Cerebellum (tissue), 4 donors: ENCODE measurements at places on chromosomes 3 and 15.
A peak's percentile ranks its signal among the peaks of the same experiment; 100 is the strongest.

GRCh38 chr3:194879991-194880939 lies 194.6 kb downstream of the FAM43A start:
- DNase-seq = peak; percentile 19

DNA sequence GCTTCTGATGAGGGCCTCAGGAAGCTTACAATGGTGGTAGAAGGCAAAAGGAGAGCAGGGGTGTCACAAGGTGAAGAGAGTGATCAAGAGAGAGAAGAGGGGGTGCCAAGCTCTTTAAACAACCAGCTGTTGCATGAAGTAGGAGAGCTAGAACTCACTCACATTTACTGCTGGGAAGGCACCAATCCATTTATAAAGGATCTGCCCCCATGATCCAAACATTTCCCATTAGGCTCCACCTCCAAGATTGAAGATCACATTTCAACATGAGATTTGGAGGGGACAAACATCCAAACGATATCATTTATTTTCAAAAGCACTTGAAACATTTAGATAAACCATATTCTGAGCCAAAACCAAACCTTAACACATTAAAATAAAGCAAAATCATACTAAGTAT lies 26.3 kb downstream of the ANKRD28 start:
- DNase-seq = no peak

GRCh38 chr3:23659274-23659673 lies 146.5 kb upstream of the UBE2E1 start:
- no peak for DNase-seq

GRCh38 chr3:8982509-8982908 lies 19.2 kb upstream of the RAD18 start:
- no peak for DNase-seq

DNA sequence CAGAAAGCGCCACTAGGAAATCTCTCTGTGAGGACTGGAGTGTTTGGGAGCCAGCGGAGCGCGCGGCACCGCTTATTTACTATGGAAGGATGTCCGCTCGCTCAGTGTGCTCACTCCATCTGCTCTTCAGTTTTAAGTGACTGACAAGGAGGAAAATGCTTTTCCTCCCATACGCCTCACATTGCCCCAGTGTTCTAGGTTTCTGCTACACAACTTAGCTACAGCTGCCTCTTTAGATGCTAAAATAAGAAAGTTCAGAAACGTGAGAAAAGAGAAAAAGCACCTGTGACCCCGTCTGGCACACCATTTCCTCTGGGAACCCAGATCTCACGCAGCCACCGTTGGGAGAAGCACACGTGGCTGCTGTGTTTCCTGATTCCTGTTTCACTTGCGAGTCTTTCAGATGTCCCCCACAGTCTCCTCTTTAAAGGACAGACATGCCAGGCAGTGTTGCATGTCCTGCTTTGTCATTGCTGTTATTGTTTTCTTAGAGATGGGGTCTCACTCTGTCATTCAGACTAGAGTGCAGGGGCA lies 11.7 kb upstream of the MUSTN1 start:
- peak; percentile 45 for DNase-seq

GRCh38 chr3:8992199-8992598 lies 28.9 kb upstream of the RAD18 start:
- DNase-seq = no peak

DNA sequence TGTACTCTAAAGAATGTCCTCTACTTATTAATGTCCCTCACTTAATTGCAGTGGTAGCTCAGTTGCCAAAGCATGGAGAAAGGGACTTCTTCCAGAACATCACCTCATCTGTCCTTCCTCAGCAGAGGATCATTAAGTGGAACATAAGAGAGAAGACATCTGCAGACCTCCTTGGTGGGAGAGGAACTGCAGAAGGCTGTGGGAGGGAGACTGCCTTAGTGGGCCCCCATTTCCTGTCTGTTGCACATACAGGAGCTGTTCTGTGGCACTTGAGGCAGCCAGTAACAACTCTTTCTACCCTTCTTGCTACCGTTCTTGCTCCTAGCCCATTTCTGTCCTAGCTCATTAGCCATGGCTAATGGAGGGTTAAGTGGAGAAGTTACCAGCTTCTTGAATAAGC lies 33.6 kb downstream of the HPS3 start:
- DNase-seq = no peak

DNA sequence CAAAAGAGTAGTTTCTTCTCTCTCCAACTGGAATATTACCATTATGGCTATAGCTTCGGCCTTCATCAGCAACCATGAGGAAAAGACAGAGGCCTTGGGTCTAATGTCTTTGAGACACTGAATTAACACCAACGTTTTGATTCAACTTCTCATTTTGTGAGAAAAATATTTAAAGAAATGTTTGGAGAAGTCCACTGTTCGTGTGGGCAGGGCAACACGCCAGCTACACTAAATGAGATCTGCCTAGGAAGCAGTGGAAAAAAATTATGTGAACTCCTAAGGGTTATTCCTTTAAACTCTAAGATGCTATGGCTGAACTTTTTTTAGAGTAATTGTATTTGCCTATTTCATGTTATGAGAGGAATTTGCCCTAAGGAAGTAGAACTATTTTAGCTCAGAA lies 41.8 kb downstream of the NCEH1 start:
- no peak for DNase-seq

GRCh38 chr15:62269504-62269903 lies 104.4 kb upstream of the C2CD4B start:
- no peak for DNase-seq

DNA sequence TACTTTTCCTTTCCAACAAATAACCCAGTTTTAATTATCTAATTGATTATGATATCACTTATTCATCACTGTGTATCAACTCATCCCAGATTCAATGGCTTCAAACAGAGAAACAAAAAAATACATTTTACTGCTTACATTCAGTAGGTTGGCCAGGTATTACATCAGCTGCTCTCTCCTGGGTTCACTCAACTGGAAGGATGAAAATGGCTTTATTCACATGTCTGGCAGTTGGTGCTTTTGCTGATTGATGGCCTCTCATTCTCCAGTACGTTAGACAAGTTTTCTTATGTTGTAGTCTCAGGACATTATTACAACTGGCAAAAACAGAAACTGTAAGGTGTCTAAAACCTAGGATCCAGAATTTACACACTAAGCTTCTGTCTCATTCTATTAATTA lies 811.0 kb upstream of the ALCAM start:
- DNase-seq = no peak

DNA sequence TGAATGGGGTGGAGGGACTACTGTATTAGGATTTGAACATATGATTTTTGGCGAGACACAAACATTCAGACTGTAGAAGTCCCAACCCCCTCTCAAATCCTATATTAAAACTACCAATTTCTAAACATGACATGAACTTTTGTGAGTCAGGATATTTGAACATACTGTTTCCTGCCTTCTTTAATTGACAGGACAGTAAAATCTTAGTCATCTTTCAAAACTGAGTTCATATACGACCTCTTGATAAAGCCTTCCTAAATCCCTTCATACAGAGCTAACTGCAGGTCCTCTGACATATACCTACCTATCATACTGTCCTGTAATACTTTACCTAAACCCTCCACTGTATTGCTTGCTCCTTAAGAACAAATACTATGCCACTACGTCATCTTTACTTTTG lies 23.5 kb downstream of the ALDH1A2 start:
- no peak for DNase-seq

GRCh38 chr3:124811436-124811835 lies 75.7 kb downstream of the ITGB5 start:
- no peak for DNase-seq

GRCh38 chr3:156587760-156588069 lies 32.8 kb upstream of the SSR3 start:
- no peak for DNase-seq

GRCh38 chr3:38354588-38355330 lies 8.2 kb downstream of the XYLB start:
- DNase-seq = peak; percentile 70

DNA sequence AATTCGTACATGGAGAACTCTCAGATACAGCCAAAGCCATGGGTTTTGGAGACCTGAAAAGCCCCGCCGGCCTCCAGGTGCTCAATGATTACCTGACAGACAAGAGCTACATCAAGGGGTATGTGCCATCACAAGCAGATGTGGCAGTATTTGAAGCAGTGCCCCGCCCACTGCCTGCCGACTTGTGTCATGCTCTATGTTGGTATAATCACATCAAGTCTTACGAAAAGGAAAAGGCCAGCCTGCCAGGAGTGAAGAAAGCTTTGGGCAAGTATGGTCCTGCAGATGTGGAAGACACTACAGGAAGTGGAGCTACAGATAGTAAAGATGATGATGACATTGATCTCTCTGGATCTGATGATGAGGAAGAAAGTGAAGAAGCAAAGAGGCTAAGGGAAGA lies 23.5 kb downstream of the MYO5A start:
- DNase-seq = no peak

DNA sequence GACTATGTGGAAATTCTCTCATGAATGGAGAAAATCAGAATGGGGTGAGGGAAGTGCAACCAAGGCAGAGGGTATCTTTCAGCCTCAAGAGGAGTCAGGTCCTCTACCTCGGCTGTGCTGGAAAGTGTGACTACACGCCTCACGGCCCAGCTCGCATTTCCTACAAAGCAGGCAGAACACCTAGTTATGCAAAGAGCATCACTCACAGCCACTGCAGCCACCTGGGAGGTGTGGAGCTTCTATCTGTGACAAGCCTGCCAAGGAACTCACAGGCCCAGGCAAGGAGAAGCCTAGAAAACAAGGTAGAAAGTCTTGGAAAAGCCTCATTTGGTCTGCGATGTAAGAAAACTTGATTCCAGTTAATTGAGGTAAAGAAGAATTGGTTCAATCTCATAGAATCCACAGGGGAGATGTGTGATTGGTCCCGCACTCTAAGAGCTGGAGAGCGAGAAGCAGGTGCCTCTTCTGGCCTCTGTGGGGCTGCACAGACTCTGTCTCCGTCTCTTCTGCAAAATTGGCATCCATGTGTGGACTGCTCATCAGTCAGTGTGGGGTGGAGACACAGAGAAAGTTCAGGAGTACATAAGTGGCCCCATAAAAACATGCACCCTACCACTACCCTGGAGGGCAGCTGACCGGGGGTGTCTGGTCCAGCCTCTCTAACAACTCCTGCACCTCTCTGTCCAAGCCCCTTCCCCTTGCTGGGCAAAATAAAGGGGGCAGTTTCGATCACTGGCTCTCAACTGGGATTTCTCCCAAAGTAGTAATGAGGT lies 76.8 kb downstream of the TAMM41 start:
- DNase-seq = peak; percentile 36

GRCh38 chr15:79953951-79954444 lies 17.0 kb downstream of the BCL2A1 start:
- DNase-seq = no peak

DNA sequence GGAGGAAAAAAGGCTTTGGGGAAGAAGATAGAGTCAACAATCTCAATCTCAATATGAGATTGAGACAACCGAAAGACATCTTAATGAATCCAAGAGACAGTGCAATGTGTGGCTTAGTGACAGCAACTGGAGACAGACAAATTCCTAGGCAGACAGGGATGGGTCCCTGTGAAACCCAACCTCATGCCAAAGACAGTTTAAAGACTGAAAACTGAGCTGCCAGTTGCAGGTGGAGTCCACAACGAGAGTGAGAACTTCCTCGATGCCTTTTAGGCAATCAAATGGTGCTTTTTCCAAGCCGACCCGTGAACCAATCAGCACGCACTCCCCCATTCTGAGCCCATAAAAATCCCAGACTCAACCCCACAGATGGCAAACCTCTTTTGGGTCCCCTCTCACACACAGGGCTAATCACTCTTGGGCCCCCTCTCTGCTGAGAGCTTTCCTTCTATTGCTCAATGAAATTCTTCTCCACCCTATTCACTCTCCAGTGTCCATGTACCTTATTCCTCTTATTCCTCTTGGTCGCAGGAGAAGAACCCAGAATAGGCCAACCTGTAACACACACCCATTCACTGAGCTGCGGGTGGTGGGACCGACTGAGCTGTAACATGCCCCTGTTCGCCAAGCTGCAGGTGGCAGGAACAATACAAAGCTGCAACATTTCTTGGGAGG lies 34.8 kb downstream of the ZMAT3 start:
- DNase-seq = no peak

- DNase-seq = no peak
These were observed 406.1 kb downstream of the PLCL2 start for GRCh38 chr3:17290894-17291293.

- DNase-seq = no peak
These were observed 18.1 kb upstream of the ATP1B3 start for GRCh38 chr3:141858312-141858711.

- DNase-seq = no peak
These were observed 54.2 kb downstream of the MSL2 start for GRCh38 chr3:136141891-136142290.

- no peak for DNase-seq
These were observed 72.1 kb upstream of the RARB start for GRCh38 chr3:25355998-25356397.

- DNase-seq = no peak
These were observed 33.8 kb upstream of the GYG1 start for GRCh38 chr3:148957586-148957985.

GRCh38 chr3:22620498-22620897 lies 582.6 kb upstream of the UBE2E2 start:
- no peak for DNase-seq

DNA sequence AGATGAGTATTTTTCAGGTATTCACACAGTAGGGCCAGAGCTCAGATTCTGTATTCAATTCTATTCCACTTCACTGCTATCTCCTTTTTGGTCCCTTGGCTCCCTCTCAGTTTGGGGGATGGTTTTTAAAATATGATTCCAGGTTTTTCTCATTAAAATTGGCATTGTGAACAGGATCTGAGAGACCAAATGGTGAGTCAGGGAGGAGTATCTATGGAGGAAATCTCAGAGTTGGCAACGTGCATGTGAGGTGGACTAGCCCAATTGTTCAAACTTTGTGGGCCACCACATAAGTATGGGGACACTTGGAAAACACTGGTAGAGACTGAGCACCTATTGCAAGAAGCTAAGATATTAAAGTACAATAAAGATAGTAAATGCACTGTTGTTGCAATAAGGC lies 53.9 kb upstream of the TTC14 start:
- DNase-seq = no peak

DNA sequence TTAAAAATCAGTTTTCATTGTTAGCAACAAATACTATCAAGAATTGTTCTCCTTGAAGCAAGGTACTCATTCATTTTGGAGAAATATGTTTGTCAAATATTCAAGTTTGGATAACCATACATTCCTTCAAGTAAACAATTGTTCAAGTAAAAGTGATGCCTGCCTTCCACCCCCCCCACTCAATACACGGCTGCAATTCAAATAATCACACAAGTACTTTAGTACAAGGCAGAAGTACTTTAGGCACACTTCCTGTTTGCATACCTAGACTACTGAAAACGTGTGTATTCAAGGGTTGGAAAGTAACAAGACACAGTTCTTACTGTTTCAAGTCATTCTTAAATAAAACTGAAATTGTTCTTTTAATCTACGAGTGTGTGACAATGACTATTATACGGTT lies 45.4 kb downstream of the TJP1 start:
- DNase-seq = no peak
